ENCODE measurements at places on chromosomes 6 and 20. TPM values are rescaled to one million over a fixed set of nuclear protein-coding genes. Genes with fewer than 3 reads are reported as not detected.

- no peaks in the 10 kb centered on the region for H3K4me1 ChIP-seq
- no peaks in the 10 kb centered on the region for H3K36me3 ChIP-seq
- H3K27ac ChIP-seq, result no peak overlapping the region
- H3K4me3 ChIP-seq, result no peak overlapping the region
These were observed 166.4 kb downstream of the ATXN1 start for GRCh38 chr6:16594849-16595248.

GRCh38 chr6:35634316-35634715, 54.4 kb downstream of the FKBP5 start:
- H3K36me3 ChIP-seq, result no peaks in the 10 kb centered on the region
- H3K27ac ChIP-seq, result no peak overlapping the region
- DNase-seq, result no peak
- H3K27me3 ChIP-seq, result no peaks in the 10 kb centered on the region
- H3K4me1 ChIP-seq, result peaks cover 2% of the 10 kb centered on the region

GRCh38 chr20:44746367-44747165, 901 bp downstream of the KCNK15 start:
- no peaks in the 10 kb centered on the region for H3K36me3 ChIP-seq
- H3K27me3 ChIP-seq, result peaks cover 60% of the 10 kb centered on the region
- peaks cover 3% of the 10 kb centered on the region for H3K4me1 ChIP-seq
- no peak overlapping the region for H3K27ac ChIP-seq

GRCh38 chr6:146894624-146895023, 295.9 kb downstream of the ADGB start:
- no peak overlapping the region for H3K4me3 ChIP-seq
- peaks cover 5% of the 10 kb centered on the region for H3K4me1 ChIP-seq
- no peaks in the 10 kb centered on the region for H3K27me3 ChIP-seq
- DNase-seq, result no peak
- H3K27ac ChIP-seq, result no peak overlapping the region

DNA sequence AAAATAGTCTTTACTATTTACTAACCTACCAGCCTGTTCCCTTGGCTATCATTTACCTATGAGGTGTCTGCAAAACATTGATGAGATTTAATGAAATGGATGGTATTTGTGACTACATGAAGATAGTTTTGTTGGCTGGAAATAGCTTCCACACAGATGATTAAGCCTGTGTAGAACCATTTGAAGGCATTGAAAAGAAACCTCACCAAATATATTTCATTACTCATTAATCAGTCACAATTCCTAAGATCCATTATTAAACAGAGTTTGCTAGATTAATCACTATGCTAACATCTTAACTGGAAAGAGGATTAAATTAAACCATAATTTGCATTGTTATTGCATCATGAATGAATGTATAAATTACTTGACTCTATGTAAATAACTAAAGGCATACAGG, 560.3 kb downstream of the BMP2 start:
- no peak overlapping the region for H3K4me3 ChIP-seq
- no peak for DNase-seq
- H3K4me1 ChIP-seq, result no peaks in the 10 kb centered on the region
- no peak overlapping the region for H3K27ac ChIP-seq

DNA sequence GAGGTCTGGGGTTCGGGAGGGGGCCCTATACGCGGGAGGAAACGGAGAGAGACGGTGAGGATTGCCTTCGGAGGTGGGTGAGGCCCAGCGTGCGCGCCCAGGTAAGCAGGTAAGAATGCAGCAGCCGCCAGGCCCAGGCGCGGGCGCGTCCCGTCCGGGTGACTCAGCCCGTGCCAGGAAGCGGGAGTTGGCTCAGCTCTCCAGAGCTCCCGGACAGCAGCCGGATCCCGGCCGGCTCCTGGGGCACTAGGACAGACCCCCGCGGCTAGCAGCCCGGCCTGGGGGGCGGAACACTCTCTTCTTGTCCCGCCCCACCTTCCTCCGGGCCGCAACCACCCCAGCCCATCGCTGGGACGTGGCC, 1.5 kb upstream of the MDFI start:
- H3K36me3 ChIP-seq, result no peaks in the 10 kb centered on the region
- H3K27ac ChIP-seq, result no peak overlapping the region
- H3K4me3 ChIP-seq, result no peak overlapping the region

- H3K27ac ChIP-seq, result no peak overlapping the region
- no peaks in the 10 kb centered on the region for H3K4me1 ChIP-seq
- H3K27me3 ChIP-seq, result no peaks in the 10 kb centered on the region
- no peak overlapping the region for H3K4me3 ChIP-seq
- no peak for DNase-seq
These were observed 16.5 kb downstream of the LIN28B start for GRCh38 chr6:104973404-104973803.

GRCh38 chr6:100203400-100203799, 209.4 kb upstream of the MCHR2 start:
- peak overlapping the region; percentile 84 for H3K27ac ChIP-seq
- H3K36me3 ChIP-seq, result no peaks in the 10 kb centered on the region
- peaks cover 4% of the 10 kb centered on the region for H3K4me1 ChIP-seq
- H3K4me3 ChIP-seq, result no peak overlapping the region
- no peaks in the 10 kb centered on the region for H3K27me3 ChIP-seq
- peak; percentile 96 for DNase-seq

GRCh38 chr6:63527658-63528514, 44.4 kb upstream of the LOC128125822 start:
- H3K4me1 ChIP-seq, result peaks cover 3% of the 10 kb centered on the region
- peak; percentile 98 for DNase-seq
- no peaks in the 10 kb centered on the region for H3K36me3 ChIP-seq
- H3K27me3 ChIP-seq, result no peaks in the 10 kb centered on the region
- peak overlapping the region; percentile 49 for H3K27ac ChIP-seq
- no peak overlapping the region for H3K4me3 ChIP-seq

GRCh38 chr6:44983467-44984365, 344.4 kb upstream of the RUNX2 start:
- no peak overlapping the region for H3K4me3 ChIP-seq
- no peak overlapping the region for H3K27ac ChIP-seq
- no peaks in the 10 kb centered on the region for H3K4me1 ChIP-seq
- no peaks in the 10 kb centered on the region for H3K27me3 ChIP-seq
- DNase-seq, result no peak
- no peaks in the 10 kb centered on the region for H3K36me3 ChIP-seq

DNA sequence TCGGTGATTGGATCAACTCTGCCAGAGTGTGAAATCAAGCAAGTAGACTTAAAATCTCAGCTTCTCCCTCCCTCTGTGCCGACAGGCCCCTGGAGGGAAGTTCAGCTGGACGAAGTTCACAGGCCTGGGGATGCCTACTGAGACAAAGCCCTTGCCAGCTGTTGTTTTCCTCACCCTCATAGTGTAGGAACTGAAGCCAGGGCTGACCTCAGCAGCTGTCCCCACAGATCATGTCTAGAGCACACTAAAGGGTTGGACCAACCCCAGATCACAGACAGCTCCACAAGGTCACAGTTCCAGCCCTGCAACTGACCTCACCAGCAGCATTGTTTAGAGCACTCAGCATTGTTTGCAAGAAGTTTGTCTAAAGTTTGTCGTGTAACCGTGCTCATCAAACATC, 261.9 kb upstream of the ECI2 start:
- H3K4me3 ChIP-seq, result no peak overlapping the region
- H3K4me1 ChIP-seq, result peaks cover 7% of the 10 kb centered on the region
- no peaks in the 10 kb centered on the region for H3K36me3 ChIP-seq
- no peak for DNase-seq
- H3K27ac ChIP-seq, result no peak overlapping the region
- no peaks in the 10 kb centered on the region for H3K27me3 ChIP-seq

GRCh38 chr20:11624704-11625103, 293.0 kb upstream of the BTBD3 start:
- no peak for DNase-seq
- H3K27ac ChIP-seq, result no peak overlapping the region
- H3K4me1 ChIP-seq, result no peaks in the 10 kb centered on the region
- no peak overlapping the region for H3K4me3 ChIP-seq
- no peaks in the 10 kb centered on the region for H3K27me3 ChIP-seq

GRCh38 chr6:35413911-35414310, 38.2 kb upstream of the FANCE start:
- H3K4me3 ChIP-seq, result no peak overlapping the region
- H3K36me3 ChIP-seq, result peaks cover 16% of the 10 kb centered on the region
- H3K27ac ChIP-seq, result no peak overlapping the region

DNA sequence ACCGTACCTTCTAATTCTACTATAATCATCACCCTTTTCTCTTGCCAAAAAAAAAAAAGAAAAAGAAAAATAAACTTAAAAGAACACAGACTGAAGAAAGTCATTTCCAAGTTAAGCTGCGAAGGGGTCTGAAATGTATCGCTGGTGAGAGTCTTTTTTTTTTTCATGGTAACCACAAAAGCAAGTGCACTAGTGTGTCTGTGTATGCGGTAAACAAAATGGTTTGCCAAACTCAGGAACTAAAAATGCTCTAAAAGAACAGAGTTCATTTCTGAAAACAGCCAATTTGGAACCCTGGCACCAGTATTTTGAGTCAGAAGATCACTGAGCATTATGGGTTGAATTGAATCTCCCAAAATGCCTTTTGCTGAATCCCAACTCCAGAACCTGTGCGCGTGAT, 46.6 kb downstream of the CDH4 start:
- no peak overlapping the region for H3K27ac ChIP-seq
- no peak for DNase-seq
- no peaks in the 10 kb centered on the region for H3K36me3 ChIP-seq

GRCh38 chr20:57384953-57385761, 6.0 kb upstream of the RBM38 start:
- H3K4me1 ChIP-seq, result no peaks in the 10 kb centered on the region
- no peak overlapping the region for H3K4me3 ChIP-seq
- no peak for DNase-seq
- no peak overlapping the region for H3K27ac ChIP-seq
- H3K27me3 ChIP-seq, result no peaks in the 10 kb centered on the region

DNA sequence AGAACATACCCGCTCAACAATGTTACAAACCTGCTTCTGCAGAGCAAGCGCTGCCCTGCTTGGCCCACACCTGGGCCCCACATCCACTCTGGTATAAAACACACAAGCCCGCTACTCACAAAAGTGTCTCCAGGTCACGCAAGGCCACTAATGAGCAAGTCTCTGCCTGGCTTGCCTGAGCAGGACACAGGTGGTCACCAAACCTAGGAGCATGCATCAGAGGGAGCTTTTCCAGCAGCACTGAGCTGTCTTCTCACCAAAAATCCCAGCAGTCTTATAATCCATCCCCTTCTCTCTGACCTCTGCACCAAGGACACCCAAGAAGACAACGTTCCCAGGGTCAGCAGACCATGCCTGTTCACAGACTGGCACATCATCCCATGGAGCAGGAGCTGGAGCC, 100.8 kb downstream of the DLL1 start:
- no peak overlapping the region for H3K27ac ChIP-seq
- no peaks in the 10 kb centered on the region for H3K36me3 ChIP-seq
- H3K27me3 ChIP-seq, result no peaks in the 10 kb centered on the region
- H3K4me1 ChIP-seq, result no peaks in the 10 kb centered on the region
- no peak overlapping the region for H3K4me3 ChIP-seq
- DNase-seq, result no peak

- H3K27ac ChIP-seq, result peak overlapping the region; percentile 62
- peak; percentile 66 for DNase-seq
- H3K4me3 ChIP-seq, result peak overlapping the region; percentile 76
- peaks cover 6% of the 10 kb centered on the region for H3K36me3 ChIP-seq
- no peaks in the 10 kb centered on the region for H3K27me3 ChIP-seq
These were observed 1.0 kb downstream of the TOMM34 start for GRCh38 chr20:44959082-44959637.

DNA sequence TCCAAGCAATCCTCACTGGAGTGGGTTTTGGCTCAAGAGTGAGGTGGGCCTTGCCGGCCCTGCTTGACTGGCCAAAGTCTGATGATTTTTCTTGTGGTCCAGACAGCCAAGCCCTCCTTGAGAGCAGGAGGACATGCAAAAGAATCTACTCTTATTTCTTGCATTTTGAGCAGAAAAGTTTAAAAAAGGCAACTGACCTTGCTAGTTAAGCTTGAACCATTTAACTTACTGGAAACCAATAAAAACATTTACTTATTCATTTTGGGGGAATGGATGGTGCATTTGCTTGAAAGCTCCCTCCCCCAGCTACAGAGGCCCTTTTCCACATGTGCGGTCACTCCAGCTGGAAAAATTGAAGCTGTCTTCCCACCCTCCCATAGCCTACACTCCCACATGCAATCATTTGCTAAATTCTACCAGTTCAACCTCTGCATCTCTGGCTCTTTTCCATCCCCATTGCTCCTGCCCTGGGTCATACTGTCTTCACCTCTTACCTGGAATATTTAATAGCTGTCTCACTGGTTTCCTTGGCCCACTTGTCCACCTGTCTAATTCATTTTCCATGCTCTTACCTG, 527.9 kb downstream of the DHX35 start:
- DNase-seq, result no peak
- no peaks in the 10 kb centered on the region for H3K36me3 ChIP-seq
- no peaks in the 10 kb centered on the region for H3K27me3 ChIP-seq
- H3K4me3 ChIP-seq, result no peak overlapping the region
- H3K27ac ChIP-seq, result no peak overlapping the region

- no peaks in the 10 kb centered on the region for H3K27me3 ChIP-seq
- no peak overlapping the region for H3K27ac ChIP-seq
- DNase-seq, result no peak
- no peaks in the 10 kb centered on the region for H3K36me3 ChIP-seq
- H3K4me1 ChIP-seq, result peaks cover 3% of the 10 kb centered on the region
These were observed 580.5 kb upstream of the MARCKS start for GRCh38 chr6:113276601-113277000.

Gene HMGCLL1
- total RNA-seq, result 0.51 TPM

Gene CLIC5
- total RNA-seq, result not detected

Gene SFTA2
- total RNA-seq, result not detected

Gene PCK1
- not detected for total RNA-seq

Gene IL17A
- not detected for total RNA-seq

Gene CST11
- total RNA-seq, result not detected

Gene SLC32A1
- total RNA-seq, result not detected

Gene VWA7
- total RNA-seq, result under 0.01 TPM

Gene BACH2
- 1.5 TPM for total RNA-seq

Gene PRSS35
- 6.8 TPM for total RNA-seq

All from fibroblast of lung (primary cell).